Right renal pelvis (tissue), 4 donors: ENCODE measurements at places on chromosomes 7 and 10.

GRCh38 chr7:114923403-114923713 is 1.5 kb downstream of the MDFIC start:
- DNase-seq: no peak

DNA sequence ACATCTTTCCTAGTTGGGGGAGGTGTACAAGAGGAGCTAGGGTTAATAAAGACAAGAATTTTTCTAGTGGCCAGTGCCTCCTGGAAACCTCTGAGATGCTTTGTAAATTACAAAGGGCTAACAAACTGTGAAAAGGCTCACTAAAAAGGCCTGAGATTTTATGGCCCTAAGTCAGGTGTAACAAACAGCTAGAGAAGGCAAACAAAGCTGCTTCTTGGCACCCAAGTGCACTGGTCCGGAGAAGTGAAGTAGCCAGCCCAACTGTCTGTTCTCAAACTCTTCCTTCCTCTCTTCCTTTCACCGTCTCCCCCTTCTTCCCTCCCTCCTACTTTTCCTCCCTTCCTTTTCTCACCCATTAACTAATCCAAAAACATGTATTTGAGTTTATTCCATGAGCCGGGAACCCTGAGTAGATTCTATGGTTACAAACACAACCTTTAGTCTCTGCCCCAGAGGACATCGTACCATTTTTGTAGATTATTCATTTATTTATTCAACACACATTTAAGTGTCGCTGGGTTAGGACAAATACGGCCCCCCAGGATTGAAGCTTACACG is 143.4 kb upstream of the PCGF5 start:
- no peak for DNase-seq

DNA sequence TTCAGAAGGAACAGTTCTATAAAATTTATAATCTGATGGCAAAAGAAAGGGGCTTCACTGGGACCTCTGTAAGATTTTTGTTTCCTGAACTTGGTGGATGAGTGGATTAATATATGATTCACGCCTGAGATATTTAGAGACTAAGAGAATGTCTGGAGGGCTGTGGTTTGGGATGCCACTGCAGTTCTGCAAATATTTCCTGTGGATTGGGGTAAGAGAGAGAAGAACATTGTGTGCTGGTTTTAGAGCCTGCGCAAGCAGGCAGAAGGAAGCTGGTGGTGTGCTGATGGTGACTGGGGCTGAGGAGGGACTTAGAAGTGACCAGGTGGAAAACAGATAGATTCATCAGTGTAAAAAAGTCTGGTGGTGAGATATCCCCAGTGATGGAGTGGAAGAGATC is 87.0 kb downstream of the SUGCT start:
- DNase-seq: no peak

DNA sequence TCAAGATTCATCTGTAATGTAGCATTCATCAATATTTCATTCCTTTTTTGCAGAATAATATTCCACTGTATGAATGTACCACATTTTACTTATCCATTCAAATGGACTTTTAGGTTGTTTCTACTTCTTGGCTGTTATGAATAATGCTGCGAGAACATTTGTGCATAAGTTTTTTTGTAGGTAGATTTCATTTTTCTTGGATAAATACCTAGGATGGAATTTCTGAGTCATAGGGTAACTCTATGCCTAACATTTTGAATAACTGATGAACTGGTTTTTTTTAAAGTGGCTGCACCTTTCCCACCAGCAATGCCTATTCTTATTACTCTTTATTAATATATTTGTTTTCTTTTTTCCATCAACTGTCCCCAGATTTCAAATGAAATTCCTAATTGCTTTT is 9.1 kb upstream of the XPNPEP1 start:
- no peak for DNase-seq

DNA sequence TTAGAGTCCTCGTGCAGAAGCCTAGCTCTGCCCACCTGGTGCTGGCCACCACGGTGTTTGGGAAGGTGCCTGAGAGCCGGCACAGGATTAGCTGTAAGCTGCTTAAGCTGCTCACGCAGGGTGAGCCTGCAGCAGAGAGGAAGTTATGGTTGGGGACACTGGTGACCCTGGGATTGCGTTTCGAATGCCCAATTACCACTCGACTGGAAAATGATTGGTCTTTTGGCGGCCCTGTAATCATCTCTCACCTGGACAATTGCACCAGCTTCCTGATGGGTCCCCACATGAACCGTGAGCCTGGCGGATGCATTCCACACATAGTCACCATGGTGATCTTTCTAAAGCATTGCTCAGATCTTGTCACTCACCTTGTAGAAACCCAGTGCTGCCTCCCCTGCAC is 442.3 kb upstream of the ZMIZ1 start:
- no peak for DNase-seq

DNA sequence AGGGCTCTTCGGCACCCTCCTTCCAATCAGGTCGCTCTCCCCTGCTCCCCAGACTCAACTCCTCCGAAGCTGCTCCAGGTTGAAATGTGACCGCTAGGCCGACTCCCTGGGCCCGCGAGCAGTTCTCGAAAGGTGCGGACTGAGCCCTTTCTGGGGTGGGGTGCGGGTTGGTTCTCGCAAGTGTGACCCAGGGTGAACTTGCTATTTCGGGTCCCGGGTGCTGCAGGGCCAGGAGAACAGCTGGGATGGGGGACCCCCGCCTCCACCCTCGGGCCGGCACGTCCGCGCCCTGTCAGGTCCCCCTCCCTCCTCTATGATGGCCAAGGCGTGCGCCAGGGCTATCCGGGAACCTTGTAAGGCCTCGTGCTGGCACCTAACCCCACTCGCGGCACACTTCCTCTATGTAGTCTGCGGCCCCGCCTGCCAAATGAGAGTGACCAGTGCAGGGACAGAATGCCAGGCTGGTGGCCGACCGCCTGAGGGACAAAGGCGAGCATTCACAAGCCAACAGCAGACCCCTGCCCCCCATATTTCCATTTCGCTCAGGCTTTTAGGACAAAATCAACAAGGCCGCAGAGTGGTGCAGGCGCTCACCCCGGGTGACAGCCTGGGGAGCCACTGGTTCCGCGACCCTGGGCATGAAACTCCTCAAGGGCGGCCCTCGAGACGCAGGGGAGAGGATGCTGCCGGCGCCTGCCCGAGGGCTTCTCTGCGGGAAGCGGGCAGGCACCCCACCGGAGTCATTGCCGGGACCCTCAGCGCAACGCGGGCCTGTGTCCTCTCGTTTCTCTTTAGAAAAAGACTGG is 13.7 kb upstream of the HOXA13 start:
- DNase-seq: no peak

DNA sequence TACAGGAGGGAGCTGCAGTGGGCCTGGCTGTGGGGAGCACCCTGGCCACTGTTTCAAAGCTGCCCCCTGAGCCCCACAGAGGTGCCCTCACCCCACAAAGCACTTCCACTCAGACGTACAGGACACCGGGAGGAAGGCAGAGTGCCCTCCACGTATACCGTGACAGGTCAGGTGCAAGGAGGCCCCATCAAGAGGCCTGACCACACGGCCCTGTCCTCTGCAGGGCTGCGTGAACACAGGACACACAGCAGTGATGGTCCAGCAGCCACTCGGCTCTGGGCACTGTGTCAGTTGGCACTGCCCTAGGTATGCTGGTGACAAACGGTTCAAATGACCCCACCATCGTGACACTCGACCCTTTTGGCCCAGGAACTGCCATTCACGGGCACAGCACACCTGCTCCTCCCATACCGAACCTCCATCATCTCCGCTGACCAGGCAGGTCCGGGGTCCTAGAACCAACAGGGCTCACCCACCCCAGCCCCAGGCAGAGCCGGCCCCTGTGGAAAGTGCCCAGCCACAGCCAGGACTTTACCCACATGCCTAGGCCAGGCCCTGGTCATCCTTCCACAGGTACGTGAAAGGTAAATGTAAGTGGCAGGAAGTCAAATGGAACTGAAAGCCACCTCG is 560.9 kb downstream of the PTPRN2 start:
- DNase-seq: no peak

- DNase-seq: no peak
Observed at GRCh38 chr10:49275896-49276295, 23.1 kb upstream of the C10orf71 start.

DNA sequence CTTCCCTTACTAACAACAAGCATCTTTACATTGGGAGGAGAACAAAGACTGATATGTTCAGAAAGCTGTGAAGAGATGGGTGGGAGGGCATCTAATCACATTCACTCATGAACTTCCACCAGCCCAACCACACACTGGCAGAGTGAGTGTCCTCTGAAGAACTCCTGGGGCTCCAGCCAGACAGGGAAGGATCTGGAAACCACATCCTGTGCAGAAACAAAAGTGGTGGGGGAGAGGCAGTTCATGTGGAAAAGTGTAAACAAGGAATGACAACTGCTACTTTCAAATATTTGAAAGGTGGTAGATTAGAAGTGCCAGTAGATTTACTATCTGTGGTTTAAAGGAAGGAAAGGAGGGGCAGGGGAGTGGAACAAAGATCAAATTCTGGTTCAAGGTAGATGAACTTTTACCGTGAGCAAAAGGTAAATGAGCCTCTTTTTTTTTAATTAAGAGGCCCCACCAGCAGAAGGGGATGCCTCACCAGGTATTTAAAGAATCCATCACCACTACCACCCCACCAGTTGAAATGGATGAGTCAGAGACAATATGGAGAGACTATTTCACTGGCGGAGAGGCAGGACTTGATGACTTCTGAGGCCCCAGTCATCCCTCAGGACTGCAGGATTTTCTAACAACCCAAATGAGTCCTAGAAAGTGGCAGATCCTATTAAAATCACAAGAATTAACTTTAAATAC is 34.5 kb downstream of the GOT1 start:
- no peak for DNase-seq

- DNase-seq: no peak
Observed at GRCh38 chr7:30187513-30187912, 52.7 kb downstream of the MTURN start.

GRCh38 chr7:121337398-121337797 is 8.6 kb downstream of the WNT16 start:
- no peak for DNase-seq

DNA sequence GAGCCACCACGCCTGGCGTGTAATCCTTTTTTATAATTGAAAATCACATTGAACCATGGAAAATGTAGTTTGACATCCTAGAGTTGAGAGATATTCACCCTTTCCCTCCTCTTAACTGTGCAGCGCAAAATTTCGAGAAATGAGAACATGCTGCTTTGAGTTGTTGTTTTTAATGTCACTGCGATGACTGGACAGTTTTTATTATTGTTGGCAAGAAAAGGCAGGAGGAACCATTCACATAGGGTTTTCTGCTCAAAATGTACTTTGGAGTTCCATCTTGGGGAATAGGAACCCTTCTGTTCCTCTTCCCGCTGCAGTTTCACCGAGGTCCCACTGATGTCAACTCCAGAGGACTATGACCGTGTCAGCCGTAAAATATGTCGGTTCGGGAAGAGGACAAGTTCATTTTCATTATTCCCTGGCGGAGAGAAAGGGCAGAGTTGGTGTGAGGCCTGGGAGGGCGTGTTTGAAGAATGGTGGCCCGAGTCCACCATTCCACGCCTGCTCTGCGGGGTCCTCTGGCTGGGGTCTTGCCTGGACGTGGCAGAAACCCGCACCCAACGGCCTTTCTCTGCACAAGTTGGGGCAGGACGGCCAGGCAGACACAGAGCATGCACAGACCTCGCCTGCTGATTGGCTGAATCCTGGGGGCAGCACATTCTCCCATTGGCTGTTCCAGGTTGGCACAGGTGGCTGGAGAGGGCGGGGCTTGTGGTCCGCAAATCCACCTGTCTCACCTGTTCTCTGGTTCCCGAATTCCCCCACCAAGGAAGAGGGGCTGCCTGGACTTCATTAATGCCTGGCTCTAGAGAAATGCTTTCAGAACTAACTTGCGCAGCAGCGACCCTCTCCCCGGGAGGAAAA is 105.1 kb upstream of the TCF7L2 start:
- DNase-seq: no peak

DNA sequence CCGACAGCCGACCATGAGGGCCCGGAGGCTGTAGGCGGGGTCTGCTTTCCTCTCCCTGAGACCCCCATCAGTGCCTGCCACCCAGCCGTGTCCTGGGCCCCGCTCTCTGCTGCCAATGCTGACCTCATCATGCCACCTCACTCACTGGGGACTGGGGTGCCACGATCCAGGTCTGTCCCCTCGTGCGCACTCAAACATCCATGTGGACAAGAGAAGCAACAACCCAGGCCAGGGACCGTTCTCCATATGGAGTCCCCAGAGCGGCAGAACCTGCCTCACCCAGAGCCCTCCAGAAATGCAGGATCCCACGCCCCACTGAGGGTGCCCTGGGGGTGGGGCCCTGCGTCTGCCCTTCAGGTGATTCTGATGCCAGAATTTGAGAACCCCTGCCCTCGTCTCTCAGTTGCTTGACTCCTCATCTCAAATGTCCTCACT is 210.0 kb upstream of the PPP2R2D start:
- DNase-seq: no peak

DNA sequence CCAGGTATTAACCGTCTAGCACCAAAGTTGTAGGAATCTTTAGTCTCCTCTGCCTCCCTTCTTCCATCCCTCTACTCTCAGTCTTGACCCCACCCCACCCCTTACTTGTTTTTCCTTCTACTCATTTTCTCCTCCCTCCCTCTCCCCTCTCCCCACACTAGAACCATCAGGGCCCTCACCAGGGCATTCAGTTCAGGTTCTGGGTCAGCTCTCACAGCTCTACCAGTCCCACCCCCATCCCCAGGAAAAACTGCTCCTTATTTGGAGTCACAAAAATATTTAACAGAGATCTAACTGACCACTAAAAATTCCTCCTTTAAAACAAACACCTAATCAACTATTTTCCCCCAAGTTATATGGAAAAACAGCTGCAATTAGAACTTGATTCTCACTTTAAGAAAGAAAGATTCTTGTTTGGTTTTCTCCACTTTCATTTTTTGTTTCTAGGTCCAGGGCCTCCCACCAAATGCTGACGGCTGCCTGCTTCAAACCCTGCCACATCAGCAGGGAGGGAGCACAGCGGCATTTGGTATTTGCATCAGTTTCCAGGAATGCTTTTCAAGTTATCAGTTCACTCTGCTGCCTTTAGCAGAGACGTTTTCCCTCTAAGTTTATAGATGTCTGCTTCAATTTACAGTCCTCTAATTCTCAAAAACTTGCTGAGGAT is 2.8 kb upstream of the COL1A2 start:
- DNase-seq: no peak

- no peak for DNase-seq
Observed at GRCh38 chr7:96331775-96332174, 9.9 kb upstream of the SLC25A13 start.
